Heart right ventricle (tissue), 16 donors: ENCODE measurements at places on chromosomes 1 and 21. TPM values are rescaled to one million over a fixed set of nuclear protein-coding genes. Genes with fewer than 3 reads are reported as not detected.

Gene MT1HL1
- not detected for total RNA-seq

Gene KRTAP6-1
- total RNA-seq, result not detected

Gene ANGPTL3
- not detected for total RNA-seq

Gene OR6K3
- total RNA-seq, result not detected

Gene CRYAA
- not detected for total RNA-seq

Gene BCAN
- not detected for total RNA-seq

Gene CXADR
- total RNA-seq, result 23.1 TPM

Gene RAB3B
- total RNA-seq, result not detected

Gene NBPF9
- total RNA-seq, result 5.0 TPM

Gene TRIM67
- not detected for total RNA-seq

Gene BCL2L15
- total RNA-seq, result 0.28 TPM

Gene FCGR2B
- 6.0 TPM for total RNA-seq

Gene OR14K1
- total RNA-seq, result not detected

Gene TXLNA
- total RNA-seq, result 28.9 TPM

Gene LCE1A
- not detected for total RNA-seq

Gene OTUD7B
- 30.9 TPM for total RNA-seq

Gene OR6F1
- not detected for total RNA-seq

Gene SPRR2E
- total RNA-seq, result not detected

Gene CLCNKB
- 2.0 TPM for total RNA-seq

Gene TP73
- 0.58 TPM for total RNA-seq

Gene PTPN7
- total RNA-seq, result 0.45 TPM

Gene SCCPDH
- 37.5 TPM for total RNA-seq

Gene PPIAL4G
- total RNA-seq, result not detected

Gene RGS8
- not detected for total RNA-seq

Gene PTPRU
- total RNA-seq, result 23.5 TPM

Gene GBP7
- not detected for total RNA-seq

Gene CLCA2
- not detected for total RNA-seq

Gene FAM76A
- 12.3 TPM for total RNA-seq

Gene KCNJ15
- 0.49 TPM for total RNA-seq

Gene XCL1
- 0.40 TPM for total RNA-seq
